ENCODE measurements at places on chromosomes 13 and 19. TPM values are rescaled to one million over a fixed set of nuclear protein-coding genes. Genes with fewer than 3 reads are reported as not detected.
A peak's percentile ranks its signal among the peaks of the same experiment; 100 is the strongest.

The GJB2 gene
- 21.2 TPM for total RNA-seq

The GGACT gene
- total RNA-seq = 3.1 TPM

The OR7C1 gene
- 0.31 TPM for total RNA-seq

The PCSK4 gene
- 1.0 TPM for total RNA-seq

The HSH2D gene
- 1.1 TPM for total RNA-seq

The RAVER1 gene
- 13.8 TPM for total RNA-seq

The TINCR gene
- 8.1 TPM for total RNA-seq

The RGCC gene
- total RNA-seq = 36.6 TPM

- no peak for DNase-seq
Observed at GRCh38 chr19:45919678-45920077, 5.1 kb upstream of the NANOS2 start.

DNA sequence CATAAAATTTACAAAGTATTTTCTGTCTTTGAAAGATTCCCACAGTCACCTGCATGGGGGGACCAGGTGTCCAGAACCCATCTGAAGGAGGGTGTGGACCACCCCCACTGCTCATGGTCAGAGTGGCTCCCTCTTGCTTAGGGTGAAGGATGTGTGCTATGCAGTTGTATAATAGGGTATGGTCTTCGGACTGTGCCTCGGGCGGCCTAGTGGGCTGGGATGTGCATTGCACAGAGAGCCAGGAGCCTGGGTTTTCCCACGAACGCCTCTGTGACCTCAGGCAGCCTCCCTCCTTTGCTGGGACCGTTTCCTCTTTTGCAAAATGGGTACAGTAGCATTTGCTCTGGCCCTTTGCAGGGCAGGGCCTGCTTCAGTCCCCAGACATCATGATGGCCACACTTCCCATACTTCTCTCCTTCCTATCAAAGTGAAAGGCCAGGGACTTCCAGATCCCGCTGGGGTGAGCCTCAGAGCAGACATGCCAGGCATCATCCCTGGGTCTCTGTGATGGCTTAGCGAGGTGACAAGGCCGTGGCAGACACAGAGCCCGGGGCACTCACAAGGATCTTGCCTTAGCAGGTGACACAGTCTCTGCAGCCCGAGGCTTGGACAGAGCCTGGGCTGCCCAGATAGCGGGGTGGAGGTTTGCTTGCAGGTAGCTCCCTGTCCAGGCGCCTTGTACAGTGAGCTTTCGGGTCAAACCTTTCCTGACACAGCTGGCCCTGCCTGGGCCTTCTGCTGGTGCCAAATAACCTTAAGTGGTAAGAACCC, 59.4 kb upstream of the ZNF536 start:
- DNase-seq = no peak

DNA sequence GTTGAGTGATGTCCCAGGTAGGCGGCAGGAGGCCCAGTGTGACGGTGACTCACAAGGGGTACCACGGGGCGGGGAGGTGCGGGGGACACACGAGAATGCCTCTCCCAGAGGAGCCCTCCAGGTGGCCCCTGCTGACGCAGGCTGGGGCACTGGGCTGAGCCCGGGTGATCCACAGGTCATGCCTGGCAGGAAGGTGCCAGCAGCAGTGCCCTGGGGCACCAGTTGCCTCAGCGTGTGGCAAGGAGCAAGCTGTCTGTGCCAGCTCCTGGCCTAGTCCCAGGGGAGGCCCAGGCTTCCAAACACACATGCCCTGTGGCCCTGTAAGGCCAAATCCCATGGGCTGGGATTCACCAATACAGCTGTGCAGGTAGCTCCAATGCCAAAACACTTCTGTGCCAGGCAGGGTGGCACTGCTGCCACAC, 28.0 kb downstream of the AKT2 start:
- no peak for DNase-seq

DNA sequence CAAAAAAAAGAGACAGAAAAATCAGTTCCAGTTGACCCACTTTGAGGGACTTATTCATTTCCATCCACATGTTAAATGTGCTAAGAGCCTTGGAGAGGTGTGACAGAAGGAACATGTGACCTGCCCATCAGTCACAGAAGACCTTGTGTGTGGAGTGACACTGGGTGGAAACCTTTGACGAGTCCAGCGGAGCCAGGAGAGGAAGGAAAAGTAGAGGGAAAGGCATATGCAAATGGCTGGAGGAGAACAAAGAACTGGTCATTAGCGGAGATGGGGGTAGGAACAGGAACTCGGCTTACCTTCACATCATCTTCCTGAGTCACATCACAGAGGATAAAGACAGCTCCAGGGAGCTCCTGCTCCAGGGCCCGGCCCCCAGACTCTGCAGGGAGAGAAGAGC, 2.3 kb downstream of the HSD17B14 start:
- DNase-seq = no peak

DNA sequence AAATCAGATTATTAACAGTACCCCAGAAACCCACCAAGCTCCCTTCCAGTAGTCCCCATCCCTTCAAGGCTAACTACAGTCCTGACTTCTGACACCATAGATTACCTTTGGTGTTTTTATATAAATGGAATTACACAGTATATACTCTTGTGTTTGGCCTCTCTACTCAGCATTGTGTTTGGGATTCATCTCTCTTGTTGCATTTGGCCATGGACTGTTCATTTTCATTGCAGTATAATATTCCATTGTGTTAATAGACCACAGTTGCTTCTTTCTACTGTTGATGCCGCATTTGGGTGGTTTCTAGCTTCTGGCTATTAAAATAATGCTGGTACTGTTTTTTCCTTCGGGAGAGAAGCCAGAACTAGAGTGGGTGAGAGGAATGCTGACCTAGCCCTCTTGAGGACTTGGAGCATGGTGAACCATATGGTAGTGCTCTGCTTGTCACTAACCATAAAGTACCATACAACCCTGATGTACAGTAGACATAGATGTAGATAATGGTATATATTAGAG, 18.9 kb upstream of the GARRE1 start:
- no peak for DNase-seq

GRCh38 chr13:39510316-39510695, 92.7 kb downstream of the LHFPL6 start:
- no peak for DNase-seq

DNA sequence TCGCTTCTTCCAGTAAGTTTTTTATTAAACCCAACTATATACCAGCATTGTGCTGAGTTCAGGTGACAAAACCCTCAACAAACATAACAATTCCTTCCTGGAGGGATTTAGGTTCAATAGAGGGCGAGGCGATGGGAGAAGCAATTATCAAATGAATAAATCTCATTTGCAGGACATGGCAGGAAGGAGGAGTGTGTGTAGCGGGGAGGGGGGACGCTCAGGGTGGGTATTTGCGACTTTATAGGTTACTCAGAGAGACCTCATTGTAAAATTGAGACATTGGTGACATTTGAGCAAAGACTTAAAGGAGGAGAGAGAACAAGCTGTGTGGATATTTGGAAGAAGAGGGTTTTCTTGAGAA, 3.9 kb downstream of the C3 start:
- DNase-seq = no peak

DNA sequence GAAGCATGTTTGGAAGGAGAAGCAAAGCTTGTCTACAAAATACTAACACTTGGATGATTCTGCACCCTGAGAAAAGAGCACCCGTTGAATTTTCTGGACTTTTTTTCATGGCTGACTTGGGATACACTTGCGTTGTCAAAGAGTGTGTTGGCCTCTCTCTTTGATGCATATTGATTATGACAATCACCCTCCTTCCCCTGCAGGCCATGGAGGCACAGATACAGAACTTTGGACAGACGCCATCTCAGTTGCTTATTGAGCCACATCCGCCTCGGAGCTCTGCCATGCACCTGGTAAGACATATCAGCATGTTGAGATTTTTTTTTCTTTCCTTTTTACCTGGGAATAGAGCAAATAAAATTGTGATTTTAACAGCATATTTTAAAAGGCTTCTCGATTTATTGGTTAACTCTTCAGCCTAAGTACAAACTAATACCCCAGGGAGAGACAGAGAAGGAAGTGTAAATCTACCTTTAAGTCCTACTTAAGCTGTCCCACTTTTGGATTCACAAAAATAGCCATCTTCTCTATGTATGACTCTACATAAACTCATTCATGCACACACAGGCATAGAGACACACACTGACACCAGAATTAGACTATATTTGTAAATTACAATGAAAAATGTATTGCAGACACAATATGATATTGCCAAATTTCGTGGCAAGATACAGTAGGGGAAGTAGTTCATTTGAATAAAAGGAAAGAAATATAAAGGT, 169.7 kb upstream of the MAB21L1 start:
- DNase-seq = no peak

DNA sequence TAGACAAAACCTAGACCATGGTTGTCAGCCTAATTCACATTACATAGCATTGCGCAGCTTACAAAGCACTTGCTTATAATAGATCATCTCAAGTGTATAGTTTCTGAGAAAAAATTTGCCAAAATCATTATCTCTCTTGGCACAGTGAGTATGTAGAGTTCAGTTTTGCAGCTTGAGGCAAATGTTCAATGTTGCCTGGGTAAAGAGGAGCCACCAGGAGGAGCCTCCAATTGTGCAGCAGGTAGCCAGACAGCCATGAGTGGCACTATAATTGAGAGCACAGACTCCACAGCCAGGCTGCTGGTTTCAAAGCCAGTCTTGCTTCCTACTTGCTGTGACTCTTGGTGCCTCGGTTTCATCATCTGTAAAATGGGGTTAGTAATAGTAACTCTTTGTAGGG, 24.0 kb upstream of the OLFM4 start:
- DNase-seq = peak; percentile 57

DNA sequence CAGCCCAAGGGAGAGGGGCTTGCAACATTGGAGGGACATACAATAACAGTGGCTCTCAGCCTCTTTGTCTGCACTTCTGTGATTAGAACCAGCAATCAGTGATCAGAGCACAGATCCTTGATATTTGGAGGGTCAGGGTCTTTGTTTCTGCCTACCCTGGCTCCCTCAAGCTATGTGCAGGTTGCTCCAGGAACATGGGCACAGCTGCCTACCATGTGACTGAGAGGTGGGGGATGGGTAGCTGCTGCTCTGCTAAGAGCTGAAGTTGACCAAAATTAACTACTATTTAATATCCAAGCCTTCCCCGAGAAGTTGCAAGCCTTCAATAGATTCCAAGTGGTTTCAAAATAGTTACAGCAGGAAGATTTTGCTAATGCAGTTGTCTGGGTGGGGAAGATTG, 202.6 kb downstream of the ZIC5 start:
- DNase-seq = no peak

GRCh38 chr19:2983351-2984214, 6.2 kb downstream of the TLE6 start:
- DNase-seq = peak; percentile 80

- no peak for DNase-seq
Observed at GRCh38 chr13:76481738-76482137, 404.5 kb downstream of the KCTD12 start.

DNA sequence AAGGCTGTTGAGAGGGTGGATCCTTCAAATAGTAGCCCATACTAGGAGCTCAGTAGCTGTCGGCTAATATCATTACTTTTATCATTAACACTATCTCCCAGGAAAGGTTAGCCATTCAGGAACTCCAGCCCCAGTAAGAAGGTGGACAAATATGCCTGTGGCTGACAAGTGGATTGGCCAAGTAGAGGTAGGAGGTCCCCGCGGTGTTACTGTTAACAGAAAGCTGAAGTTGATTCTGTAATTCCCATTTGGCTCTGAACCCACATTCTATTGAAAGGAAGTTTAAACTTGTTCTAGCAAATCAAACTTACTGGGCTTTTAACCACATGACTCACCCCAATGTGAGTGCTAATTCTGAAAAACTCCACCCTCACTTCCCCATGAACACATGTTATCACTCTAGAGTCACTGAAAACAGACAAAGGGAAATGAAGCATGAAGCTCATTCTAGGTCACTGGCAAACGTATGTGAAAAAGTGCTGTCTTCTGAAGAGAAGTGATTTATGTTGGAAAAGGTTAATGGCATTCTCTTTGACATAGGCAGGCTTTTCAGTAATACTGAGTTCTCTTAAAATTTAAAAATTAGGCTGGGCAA, 273.5 kb downstream of the FGF14 start:
- peak; percentile 27 for DNase-seq

- DNase-seq = no peak
Observed at GRCh38 chr13:25541434-25542123, 169.8 kb downstream of the ATP8A2 start.

- DNase-seq = no peak
Observed at GRCh38 chr13:43428545-43429296, 358.1 kb downstream of the ENOX1 start.

DNA sequence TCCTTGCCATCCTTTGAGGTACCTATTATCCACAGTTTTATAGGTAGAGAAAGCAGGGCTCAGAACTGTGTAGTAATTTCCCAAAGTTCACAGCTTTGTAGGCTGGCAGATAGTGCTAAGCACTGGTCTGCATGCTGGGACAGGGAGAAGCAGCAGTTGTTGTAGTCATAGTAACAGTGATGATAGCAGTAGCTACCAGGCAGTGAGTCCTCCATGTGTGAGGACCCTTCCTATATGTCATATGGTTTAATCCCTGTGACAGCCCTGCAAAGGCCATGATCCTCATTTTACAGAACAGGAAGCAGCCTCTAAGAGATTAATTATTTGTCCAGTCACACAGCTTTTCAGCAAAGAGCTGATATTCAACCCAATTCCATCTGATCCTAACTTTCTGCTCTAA, 21.0 kb downstream of the SERP2 start:
- DNase-seq = no peak

- peak; percentile 93 for DNase-seq
Observed at GRCh38 chr13:97627566-97627965, 193.6 kb downstream of the RAP2A start.

DNA sequence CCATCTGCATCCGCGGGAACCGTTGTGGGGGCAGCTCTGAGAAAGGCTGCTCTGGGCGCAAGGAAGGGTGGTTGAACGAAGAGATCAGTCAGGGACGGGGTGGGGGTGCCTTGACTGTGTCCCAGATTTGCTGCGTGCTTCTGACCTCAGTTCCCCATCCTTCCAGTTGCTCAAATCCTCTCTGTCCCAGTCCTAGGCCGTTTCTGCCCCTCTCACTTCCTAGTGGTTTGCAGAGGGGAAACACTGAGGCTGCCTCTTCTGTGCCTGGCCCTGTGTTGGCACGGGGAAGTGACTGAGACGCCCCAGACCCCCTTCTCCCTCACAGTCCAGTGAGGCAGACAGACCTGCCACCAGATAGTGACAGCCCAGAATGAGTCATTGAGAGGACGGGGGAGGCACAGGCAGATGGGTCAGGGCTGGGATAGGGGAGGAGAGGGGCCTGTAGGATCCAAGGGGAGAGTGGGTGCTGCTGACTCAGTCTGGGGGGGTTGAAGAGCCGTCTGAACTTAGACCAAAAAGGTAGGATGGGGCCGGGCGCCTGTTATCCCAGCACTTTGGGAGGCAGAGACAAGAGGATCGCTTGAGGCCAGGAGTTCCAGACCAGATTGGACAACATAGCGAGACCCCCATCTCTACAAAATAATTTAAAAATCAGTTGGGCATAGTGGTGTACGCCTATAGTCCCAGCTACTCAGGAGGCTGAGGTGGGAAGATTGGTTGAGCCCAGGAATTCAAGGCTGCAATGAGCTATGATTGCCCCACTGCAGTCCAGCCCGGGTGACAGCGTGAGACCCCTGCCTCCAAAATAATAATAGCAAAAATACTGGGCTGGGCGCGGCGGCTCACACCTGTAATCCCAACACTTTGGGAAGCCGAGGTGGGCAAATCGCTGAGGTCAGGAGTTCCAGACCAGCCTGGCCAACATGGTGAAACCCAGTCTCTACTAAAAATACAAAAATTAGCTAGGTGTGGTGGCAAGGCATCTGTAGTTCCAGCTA, 26.5 kb downstream of the NUMBL start:
- no peak for DNase-seq

GRCh38 chr13:93589788-93590187, 363.2 kb downstream of the GPC6 start:
- DNase-seq = peak; percentile 10
